ENCODE measurements at places on chromosomes 3 and 15.

DNA sequence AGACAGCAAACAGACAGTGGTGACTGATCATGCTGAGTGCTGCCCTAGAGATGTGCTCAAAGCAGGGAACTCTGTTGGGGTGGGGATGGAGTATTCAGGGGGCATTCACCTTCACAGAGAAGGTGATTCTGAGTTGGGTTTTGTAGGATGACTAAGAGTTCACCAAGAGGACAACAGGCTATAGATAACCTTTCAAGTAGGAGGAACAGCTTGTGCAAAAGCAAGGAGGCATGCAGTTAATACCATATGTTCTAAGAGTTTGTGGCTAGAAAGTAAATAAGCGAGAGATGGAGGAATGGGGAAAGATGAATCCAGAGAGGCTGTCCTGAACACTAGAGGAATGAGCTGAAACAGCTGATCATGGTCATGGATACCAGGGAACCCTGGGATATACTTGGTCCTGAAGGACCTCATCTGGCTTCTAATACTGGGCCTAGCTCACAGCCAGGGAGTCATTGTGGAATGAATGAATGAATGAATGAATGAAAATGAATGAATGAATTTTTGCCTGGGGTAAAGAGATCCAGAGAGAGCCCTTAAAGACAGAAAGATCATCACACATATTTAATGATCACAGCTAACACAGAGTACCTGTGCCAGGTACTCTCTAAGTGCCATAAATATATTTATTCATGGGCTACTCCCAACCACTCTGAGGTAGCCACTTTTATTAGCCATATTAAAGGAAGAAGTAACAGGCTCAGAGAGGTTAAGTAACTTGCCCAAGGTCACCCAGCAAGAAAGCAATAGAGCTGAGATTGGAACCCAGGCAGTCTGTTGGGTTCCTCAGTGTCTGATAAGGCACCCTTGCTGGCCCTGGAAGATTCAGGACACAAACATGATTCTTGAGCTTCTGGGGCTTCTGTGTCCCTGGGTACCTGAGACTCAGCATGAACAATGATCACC, 22.0 kb downstream of the SMAD6 start:
- no peak for DNase-seq

GRCh38 chr15:25184356-25185155, 229.8 kb downstream of the SNRPN start:
- DNase-seq, result no peak

- DNase-seq, result no peak
Measured at GRCh38 chr15:29471306-29471705, 201.7 kb upstream of the NSMCE3 start.

- DNase-seq, result no peak
Measured at GRCh38 chr3:11703146-11703545, 59.4 kb upstream of the VGLL4 start.

GRCh38 chr3:138010273-138010590, 267 bp downstream of the CLDN18 start:
- DNase-seq, result no peak

DNA sequence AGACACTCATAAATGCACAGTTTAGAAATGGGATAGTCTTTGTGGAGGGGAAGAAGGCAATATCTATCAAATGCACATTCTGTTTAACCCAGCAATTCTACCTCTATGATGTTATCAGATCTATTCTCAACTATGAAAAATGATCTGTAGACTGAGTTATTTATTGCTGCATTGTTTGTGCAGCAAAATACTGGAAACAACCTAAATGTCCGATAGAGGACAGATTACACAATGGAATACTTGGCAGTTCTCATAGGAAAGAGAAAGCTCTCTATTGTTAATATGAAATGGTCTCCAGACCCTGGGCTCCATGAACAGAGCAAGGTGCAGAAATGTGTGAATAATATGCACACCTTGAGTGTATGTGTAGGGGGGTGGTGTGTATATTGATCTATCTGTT, 49.0 kb upstream of the SELENOK start:
- DNase-seq, result no peak

DNA sequence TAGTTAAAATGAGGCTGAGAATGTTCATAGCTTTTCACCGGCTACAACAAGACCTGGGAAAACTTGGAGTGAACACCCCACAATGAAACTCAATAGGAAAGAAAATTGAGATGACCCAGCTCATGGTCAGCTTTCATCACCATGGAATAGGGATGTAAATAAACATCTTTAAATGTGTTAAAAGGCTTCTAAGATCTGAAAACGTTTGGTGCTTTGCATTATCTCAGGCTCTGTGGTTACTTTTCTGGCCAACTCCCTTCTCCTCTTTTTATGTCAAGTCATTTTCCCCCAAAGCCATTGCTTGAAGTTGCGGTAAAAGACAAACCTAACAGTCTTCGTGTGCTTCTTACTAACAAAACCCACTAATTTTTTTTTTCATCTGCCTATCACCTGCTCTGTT, 195.8 kb downstream of the MECOM start:
- no peak for DNase-seq

- no peak for DNase-seq
Measured at GRCh38 chr15:81666839-81667238, 292.8 kb upstream of the TMC3 start.

DNA sequence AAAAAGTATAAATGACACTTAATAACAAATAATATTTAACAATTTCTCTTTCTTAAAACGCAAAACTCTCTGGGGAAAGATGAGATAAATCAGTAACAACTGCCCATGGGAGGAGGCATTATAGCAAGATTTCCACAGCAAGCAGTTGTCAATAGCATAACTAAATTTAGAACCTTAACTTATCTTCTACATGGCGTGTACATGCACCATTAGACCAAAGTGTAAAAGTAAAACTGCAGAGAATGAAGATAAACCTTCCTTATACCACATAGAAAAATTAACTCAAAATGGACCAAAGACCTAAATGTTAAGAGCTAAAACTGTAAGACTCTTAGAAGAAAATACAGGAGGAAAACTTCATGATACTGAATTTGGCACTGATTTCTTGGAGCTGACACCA, 39.9 kb downstream of the MYO5A start:
- DNase-seq, result no peak

DNA sequence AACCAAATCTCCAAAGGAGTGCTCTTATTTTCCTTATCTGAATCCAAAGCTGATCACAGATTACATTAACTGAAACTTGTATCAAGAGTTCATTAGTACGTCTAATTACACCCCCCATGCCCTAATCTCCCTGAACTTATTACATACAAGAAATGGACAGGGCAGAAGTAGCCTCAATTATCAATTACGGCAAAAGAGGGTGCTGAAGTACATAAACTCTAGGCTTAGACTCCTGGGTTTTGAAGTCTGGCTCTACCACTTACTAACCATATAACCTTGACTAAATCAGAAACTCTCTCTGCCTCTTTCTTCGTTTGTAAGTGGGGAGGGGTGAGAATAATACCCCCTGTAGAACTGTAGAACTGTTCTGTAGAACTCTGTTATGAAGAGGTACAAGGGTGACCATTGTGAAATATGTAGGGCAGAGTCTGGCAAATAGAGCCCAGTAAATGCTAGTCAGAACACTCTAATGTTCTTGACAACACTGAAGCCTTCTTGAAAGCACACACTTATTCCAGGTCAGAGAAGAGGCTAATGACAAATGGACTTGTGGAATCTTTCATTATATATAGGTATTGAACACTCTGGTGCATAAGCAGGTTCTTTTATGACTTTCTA, 19.6 kb upstream of the OR5K4 start:
- no peak for DNase-seq

DNA sequence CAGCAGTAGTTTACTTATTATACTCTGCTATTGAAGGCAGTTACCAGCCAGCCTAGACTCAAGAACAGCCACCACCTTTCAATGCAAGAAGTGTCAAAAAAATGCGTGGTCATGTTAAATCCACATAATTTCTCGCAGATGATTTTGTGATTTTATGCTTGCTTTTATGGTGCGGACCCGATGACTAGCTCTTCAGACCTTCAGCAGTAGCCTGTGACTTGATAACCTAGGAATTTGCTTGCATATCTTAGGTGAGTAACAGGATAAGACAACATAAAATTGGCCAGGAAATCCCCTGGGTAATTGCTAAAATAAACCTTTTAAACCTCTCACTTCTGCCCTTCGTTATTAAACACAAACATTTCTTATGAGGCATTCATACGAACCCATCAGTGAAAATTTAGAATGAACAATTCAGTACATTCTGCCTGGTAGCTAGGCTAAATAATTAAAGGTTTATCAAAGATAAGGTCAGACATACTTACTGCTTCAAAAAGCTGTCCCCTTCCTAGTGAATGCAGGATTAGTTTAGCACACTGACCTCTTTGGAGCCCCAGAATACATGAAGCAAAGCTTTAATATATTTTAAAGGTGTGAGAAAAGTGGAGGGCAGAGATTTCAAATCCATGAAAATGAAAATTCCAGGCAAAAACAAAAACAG, 798.8 kb downstream of the OTOL1 start:
- DNase-seq, result no peak

DNA sequence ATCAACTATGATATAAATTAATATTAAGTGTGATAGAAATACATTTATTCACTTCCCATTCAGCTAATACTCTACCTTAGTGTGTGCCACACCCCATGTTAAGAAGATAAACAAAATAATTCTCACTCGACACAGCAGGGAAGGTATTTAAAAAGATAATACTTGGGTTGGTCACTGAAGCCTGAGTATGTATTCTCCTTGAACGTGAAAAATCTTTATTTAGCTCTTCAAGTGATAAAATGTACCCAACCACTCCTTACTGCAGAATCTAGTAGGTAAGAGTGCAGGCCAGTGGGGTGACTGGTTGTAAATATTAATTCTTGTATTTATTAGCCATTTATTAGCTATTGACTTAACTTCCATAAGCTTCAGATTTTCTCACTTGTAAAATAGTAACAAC, 372.7 kb upstream of the THBS1 start:
- no peak for DNase-seq

DNA sequence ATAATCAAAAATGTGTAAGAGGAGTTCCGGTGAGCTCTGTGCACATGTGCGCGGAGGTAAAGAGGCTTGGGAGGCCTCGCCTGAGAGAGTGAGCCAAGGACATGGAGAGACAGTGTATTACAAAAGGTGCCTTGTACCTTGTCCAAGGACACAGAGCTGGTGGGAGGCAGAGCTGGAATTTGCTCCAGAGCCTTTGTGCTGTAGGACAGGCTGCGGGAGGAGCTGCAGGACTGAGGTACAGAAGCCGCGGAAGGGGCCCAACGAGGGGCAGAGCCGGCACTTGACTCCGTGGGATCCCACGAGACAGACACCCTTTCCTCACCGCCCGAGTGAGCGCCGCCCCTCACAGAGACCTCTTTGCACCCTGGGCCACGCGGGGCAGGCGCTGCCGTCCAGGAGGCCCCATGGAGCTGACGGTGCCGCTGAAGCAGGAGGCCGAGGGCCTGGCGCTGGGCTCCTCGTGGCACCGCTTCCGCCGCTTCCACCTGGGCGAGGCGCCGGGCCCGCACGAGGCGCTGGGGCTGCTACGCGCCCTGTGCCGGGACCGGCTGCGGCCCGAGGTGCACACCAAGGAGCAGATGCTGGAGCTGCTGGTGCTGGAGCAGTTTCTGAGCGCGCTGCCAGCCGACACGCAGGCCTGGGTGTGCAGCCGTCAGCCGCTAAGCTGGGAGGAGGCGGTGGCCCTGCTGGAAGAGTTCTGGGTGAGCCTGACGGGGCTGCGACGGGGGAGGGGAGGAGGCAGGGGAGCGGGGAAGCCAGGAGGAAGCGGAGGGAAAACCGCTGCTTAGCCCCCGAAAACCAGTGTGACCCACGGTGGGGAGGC, 68.7 kb downstream of the SLTM start:
- DNase-seq, result no peak

DNA sequence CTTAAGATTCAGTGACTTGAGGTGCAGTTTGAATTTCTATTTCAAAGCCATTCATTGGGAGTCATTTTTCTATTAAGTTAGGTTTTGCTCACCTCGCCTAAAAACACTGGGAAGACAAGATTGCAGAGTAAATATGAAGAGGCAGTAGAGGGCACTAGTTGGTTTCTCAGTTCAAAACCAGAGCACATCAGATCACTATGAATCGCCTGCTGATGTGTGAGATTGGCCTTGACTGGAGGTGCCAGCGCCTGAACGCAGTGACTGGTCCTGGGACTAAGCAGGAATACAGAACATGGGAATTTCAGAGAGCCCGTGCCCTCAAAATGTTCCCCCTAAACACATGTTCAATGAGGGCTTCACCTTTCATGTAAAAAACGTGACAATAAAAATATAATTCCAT, 229.0 kb downstream of the ITPR1 start:
- no peak for DNase-seq

- DNase-seq, result no peak
Measured at GRCh38 chr15:34754171-34754601, 612 bp downstream of the GJD2 start.

GRCh38 chr3:148825476-148825875, 2.1 kb upstream of the CPB1 start:
- DNase-seq, result no peak

- no peak for DNase-seq
Measured at GRCh38 chr3:131717493-131717892, 214.7 kb upstream of the MRPL3 start.

DNA sequence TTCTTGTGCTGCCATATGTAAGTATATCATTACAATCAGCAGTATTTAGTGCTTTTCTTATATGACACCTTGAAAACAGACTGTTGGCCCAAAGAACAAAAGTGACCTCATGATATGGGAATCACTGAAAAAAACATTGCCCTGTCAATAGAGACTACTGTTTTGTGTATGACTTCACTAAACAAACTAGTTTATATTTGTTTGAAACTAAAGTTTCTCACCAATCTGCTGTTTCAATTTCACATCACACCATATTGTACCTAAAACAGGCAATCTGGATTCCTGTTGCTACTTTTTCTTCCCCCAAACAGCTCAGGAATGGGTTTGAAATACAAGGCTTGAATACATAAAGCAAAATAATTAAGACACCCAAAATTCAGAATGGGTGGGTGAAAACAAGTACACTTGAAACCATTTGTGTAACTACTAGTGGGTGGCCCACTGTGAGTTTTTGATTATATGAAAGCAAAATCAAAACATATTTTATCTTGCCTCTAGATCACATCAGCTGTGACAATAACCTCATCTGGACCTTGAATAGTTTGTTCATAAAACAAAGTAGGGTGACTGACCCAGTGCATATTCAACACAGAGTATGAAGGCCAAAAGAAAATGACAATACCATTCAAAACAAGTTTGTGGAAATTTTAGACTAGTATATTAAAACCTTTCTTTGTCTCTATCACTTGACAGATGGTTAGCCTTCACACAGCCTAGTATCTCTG, 5.9 kb downstream of the ZBTB20 start:
- DNase-seq, result no peak

DNA sequence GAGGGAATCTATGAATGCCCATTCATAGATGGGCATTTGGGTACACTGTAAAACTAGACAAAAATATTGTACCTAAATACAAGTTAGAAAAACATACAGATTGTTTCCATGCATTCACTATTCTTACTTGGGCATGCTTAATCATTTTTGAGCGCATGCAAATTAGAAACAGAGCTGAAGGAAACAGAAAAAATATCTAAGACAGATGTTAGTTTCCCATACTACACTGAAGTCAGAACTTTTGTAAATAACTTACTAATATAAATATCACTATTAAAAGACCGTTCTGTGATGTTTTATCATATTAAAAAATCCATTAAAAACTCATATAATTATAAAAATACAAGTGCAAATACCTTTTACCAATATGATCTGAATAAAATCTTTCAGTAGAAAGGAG, 58.7 kb downstream of the GOLIM4 start:
- no peak for DNase-seq

All from stimulated activated CD8-positive, alpha-beta memory T cell treated with anti-CD3 and anti-CD28 coated beads, Interleukin-4, amount 100 ng/mL, for 48 hours (primary cell).